ENCODE measurements at places on chromosomes 2 and 18.

DNA sequence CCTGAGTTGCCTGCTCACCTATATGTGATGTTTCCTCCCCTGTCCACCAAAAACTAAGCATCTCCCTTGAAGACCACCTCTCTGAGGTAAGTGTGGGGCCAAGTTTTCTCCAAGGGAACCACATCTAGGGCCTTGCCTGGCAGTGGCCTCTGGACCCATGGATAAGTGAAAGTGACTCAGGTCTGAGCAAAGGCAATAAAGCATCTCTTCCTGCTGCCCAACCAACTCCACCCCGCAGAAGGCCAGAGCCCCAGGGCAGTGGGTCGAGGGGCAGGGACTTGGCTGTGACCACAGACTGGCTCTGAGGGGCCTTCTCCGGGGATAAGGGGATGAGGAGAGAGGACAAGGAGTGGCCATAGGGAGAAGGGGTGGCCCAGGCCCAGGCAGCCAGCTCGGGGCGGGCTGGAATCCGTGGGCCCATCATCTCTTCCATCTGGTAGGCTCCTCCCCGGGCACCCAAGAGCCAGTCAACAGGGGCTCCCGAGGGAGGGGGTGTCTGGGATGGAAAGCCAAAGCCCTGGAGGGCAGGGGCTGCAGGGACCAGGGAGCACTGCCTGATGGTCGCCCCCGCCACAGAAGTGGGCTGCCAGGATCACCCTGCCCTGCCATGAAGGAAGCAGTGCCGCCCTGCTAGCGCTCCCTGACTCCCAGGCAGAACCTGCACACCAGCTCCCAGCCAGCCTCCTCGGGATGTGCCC, 33.4 kb downstream of the EMX1 start:
- ATAC-seq = no peak

GRCh38 chr18:45202061-45202460, 413.2 kb upstream of the SLC14A2 start:
- no peak for ATAC-seq

- ATAC-seq = no peak
Observed at GRCh38 chr2:38723173-38723572, 28.0 kb downstream of the SRSF7 start.

DNA sequence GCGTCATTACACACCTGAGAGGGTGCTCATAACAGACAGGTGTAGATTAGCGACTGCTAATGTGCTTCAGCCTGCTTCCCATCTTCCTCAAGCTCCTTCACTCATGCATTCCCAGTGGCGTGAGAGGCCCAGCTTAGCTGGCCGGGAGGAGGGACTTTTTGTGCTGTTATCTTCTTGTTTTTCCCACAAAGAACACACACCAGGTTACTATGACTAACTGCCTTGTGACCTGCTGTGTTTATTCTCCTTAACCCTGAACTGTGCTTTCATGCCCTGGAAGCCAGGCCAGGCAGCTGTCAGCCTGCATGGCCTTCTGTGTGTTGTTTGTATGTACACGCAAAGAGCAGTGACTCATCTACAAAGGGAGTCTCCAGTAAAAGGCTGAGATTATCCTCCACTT, 143.8 kb downstream of the PIEZO2 start:
- ATAC-seq = peak; percentile 87

GRCh38 chr18:61752973-61753372, 139.8 kb downstream of the RNF152 start:
- no peak for ATAC-seq

DNA sequence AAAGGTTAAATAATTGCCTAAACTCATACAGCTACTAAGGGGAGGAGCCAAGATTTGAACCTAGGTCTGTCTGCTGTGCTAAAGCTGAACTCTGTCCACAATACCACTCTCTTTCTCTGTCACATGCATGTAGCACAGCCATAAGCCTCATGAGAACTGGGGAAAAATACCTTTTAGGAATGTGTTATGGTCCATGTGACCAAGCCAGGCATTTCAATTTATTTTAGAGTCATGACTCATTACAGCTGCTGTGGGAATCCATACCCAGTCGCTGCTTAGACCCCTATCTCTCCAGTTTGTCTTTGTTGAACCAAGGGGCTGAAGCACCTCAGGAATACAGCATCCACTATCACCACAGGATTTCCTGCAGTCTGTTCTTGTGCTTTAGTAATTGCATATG, 200.0 kb upstream of the SIX3 start:
- no peak for ATAC-seq

GRCh38 chr2:68907920-68908253, 36.7 kb upstream of the BMP10 start:
- no peak for ATAC-seq

DNA sequence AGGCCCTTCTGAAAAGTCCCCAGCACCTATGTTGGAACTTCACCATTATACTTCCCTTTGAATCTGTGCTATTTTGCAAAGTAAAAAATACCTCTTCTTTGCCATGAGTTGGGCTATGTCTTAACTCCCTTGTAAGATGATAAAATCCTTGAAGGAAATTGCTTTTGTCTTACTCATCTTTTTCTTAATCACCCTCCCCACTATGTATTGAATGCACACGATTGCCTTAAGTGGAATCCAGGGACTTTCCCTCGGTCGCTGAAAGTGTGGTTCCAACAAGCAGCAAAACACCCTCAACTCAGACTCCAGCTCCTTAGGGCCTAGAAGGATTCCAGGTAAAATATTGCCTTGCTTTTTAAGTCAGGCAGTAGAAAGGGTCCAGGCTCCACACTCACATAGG, 173.2 kb upstream of the ARL4C start:
- ATAC-seq = no peak

- no peak for ATAC-seq
Observed at GRCh38 chr2:24771764-24772586, 21.2 kb downstream of the PTRHD1 start.
